Cerebellum (tissue), 4 donors: ENCODE measurements at places on chromosomes 3 and 15. TPM values are rescaled to one million over a fixed set of nuclear protein-coding genes. Genes with fewer than 3 reads are reported as not detected.

Gene LXN
- total RNA-seq, result 5.0 TPM

Gene ARHGAP31
- 11.9 TPM for total RNA-seq

Gene SAXO2
- total RNA-seq, result 13.8 TPM

Gene CCDC54
- 0.54 TPM for total RNA-seq

Gene CHRM5
- 0.27 TPM for total RNA-seq

Gene SLC9C1
- 0.45 TPM for total RNA-seq

Gene NMNAT3
- 8.2 TPM for total RNA-seq

Gene ZNF710
- total RNA-seq, result 14.0 TPM

Gene FBLN2
- 11.3 TPM for total RNA-seq

Gene APH1B
- total RNA-seq, result 22.2 TPM

Gene ANP32A
- 82.8 TPM for total RNA-seq

Gene GNAT1
- not detected for total RNA-seq

Gene GOLGA8G
- total RNA-seq, result 0.09 TPM

Gene KIF7
- 7.3 TPM for total RNA-seq

Gene C2CD4A
- 0.73 TPM for total RNA-seq

Gene PDCD10
- total RNA-seq, result 52.0 TPM

Gene CACNA1D
- total RNA-seq, result 27.9 TPM

Gene IGDCC3
- total RNA-seq, result 19.8 TPM

Gene GHRL
- total RNA-seq, result 0.64 TPM

Gene FILIP1L
- total RNA-seq, result 5.3 TPM

Gene FOXL2
- 0.45 TPM for total RNA-seq

Gene UBAP1L
- 10.3 TPM for total RNA-seq

Gene RBP2
- not detected for total RNA-seq

Gene ALAS1
- total RNA-seq, result 34.6 TPM

Gene CP
- 3.1 TPM for total RNA-seq

Gene ULK4
- 22.6 TPM for total RNA-seq

Gene RTP3
- total RNA-seq, result not detected

Gene TRAT1
- not detected for total RNA-seq

Gene HCLS1
- 1.8 TPM for total RNA-seq

Gene TRPM1
- total RNA-seq, result not detected

Gene GPR27
- total RNA-seq, result 15.7 TPM

Gene SEMA6D
- 102 TPM for total RNA-seq

Gene CHDH
- 4.5 TPM for total RNA-seq

Gene RLBP1
- 0.18 TPM for total RNA-seq

Gene ECE2
- total RNA-seq, result 10.1 TPM

Gene CYP1A1
- total RNA-seq, result 0.18 TPM

Gene CLN6
- total RNA-seq, result 14.8 TPM

Gene TICRR
- 5.7 TPM for total RNA-seq

Gene LRRC34
- 21.1 TPM for total RNA-seq

Gene ZNF860
- total RNA-seq, result 1.8 TPM

Gene TTLL13
- total RNA-seq, result 0.36 TPM

Gene SOX14
- total RNA-seq, result 0.73 TPM

Gene ARNT2
- total RNA-seq, result 75.5 TPM

Gene SLC6A11
- 43.1 TPM for total RNA-seq

Gene RHCG
- total RNA-seq, result 1.3 TPM

Gene MCF2L2
- 37.1 TPM for total RNA-seq

Gene HTR3D
- not detected for total RNA-seq

Gene CCPG1
- total RNA-seq, result 33.0 TPM

Gene SYNPR
- 6.1 TPM for total RNA-seq

Gene TM4SF4
- not detected for total RNA-seq

Gene CIDEC
- total RNA-seq, result not detected

Gene ACOX2
- total RNA-seq, result 3.4 TPM

Gene MCTP2
- 0.64 TPM for total RNA-seq

Gene TNFSF10
- total RNA-seq, result 2.0 TPM

Gene ZPLD1
- 0.54 TPM for total RNA-seq

Gene PRR20G
- total RNA-seq, result not detected

Gene DOCK3
- 30.4 TPM for total RNA-seq

Gene CCDC39
- total RNA-seq, result 0.54 TPM
